ENCODE measurements at places on chromosomes 11 and 22. TPM values are rescaled to one million over a fixed set of nuclear protein-coding genes. Genes with fewer than 3 reads are reported as not detected.

- H3K4me3 ChIP-seq: no peak overlapping the region
- H3K4me1 ChIP-seq: peaks cover 72% of the 10 kb centered on the region
- H3K27me3 ChIP-seq: no peaks in the 10 kb centered on the region
- peaks cover 40% of the 10 kb centered on the region for H3K36me3 ChIP-seq
- H3K27ac ChIP-seq: peak overlapping the region; percentile 93
- DNase-seq: no peak
Measured at GRCh38 chr11:48083421-48083820, 103.1 kb downstream of the PTPRJ start.

DNA sequence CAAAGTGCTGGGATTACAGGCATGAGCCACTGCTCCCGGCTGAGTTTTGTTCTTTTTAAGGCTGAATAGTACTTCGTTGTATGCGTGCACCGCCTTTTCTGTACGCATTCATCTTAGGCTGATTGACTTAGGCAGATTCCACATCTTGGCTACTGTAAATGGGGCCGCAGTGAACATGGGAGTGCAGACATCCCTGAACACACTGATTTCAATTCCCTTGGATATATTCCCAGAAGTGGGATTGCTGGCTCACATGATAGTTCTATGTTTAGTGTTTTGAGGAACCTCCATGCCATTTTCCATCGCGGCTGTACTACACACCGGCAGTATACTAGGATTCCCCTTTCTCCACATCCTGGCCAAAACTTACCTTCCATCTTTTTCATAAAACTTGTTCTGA, 10.4 kb upstream of the ZNF74 start:
- no peak overlapping the region for H3K4me3 ChIP-seq
- H3K27me3 ChIP-seq: no peaks in the 10 kb centered on the region
- H3K4me1 ChIP-seq: no peaks in the 10 kb centered on the region
- H3K36me3 ChIP-seq: no peaks in the 10 kb centered on the region

DNA sequence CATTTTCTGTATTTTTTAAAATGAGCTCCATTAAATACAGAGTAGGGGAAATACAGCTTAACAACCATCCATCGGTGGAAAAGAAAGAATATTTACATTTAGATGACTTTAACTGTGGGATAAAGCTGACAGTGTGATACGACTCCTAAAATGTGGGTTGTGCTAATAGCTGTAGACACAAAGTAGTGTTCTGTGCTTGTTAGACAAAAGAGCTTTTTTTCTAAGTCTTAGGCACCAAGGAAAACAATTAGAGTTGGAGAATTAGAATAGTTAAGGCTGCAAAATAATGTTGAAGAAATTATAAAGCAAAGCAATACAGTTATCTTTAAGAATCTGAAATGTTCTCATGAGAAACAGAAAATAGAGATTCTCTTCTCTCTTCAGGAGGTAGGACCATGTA, 307.7 kb upstream of the KIRREL3 start:
- no peak for DNase-seq
- H3K4me3 ChIP-seq: no peak overlapping the region
- H3K4me1 ChIP-seq: no peaks in the 10 kb centered on the region
- H3K27me3 ChIP-seq: no peaks in the 10 kb centered on the region
- H3K36me3 ChIP-seq: no peaks in the 10 kb centered on the region
- no peak overlapping the region for H3K27ac ChIP-seq

DNA sequence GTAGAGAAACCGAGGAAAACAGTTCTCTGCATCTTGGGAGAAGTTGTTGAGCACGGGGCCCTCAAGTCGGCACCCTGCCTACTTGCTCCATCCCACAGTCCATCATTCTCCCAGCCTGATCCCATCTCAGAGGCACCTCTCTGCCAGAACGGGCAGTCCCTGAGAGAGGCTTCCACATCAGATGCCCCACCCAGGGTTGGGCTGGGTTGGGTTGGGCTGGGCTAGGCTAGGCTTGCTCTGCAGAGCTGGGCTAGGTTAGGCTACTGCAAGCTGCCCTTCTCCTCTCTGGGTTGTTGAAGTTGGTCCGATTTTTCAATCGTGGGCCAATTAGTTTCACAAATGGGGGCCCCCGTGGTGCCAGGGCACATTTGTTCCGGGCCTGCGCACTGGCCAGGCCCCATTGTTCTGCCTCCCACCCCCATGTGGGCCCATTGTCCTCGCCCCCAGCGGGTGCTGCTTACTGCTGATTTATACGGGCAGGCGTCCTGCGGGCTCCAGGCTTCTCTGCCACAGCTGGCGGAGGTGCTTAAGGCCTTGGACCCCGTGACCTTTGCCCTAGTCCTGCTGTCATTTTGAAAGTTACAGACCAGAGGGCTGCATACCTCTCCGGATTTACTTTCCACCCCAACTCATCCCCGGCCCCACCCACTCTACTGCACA, 63.7 kb upstream of the NNMT start:
- no peaks in the 10 kb centered on the region for H3K27me3 ChIP-seq
- no peak for DNase-seq
- H3K4me3 ChIP-seq: no peak overlapping the region

DNA sequence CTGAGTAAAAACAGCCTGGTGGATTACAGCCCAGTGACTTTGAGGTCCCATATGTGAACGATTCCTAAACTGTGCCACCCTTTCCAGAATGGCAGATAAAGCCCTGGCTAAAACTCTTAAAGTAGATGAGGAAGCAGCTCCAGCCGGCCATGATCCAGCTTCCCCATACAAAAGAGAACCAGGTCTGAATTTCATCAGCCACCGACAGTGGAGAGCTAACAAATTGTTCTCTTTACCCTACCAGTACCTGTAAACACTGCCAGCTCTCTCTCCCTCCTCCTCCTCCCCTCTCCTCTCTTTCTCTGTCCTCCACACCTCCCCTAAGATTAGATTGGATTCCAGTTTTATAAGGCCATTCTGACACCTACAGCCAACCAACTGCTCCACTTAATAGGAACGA, 176.9 kb downstream of the DSCAML1 start:
- no peaks in the 10 kb centered on the region for H3K27me3 ChIP-seq
- H3K36me3 ChIP-seq: no peaks in the 10 kb centered on the region
- DNase-seq: no peak
- no peak overlapping the region for H3K27ac ChIP-seq

DNA sequence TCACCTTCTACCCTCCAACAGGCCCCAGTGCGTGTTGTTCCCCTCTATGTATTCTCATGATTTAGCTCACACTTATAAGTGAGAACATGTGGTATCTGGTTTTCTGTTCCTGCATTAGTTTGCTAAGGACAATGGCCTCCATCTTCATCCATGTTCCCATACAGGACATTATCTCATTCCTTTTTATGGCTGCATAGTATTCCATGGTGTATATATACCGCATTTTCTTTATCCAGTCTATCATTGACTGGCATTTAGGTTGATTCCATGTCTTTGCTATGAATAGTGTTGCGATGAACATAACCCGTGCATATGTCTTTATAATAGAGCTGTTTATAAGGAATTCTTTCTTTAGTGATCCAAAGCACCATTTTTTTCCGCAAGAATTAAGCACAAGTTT, 28.5 kb upstream of the TLCD5 start:
- H3K4me3 ChIP-seq: no peak overlapping the region
- no peaks in the 10 kb centered on the region for H3K36me3 ChIP-seq
- H3K27ac ChIP-seq: no peak overlapping the region
- no peaks in the 10 kb centered on the region for H3K4me1 ChIP-seq
- no peaks in the 10 kb centered on the region for H3K27me3 ChIP-seq

DNA sequence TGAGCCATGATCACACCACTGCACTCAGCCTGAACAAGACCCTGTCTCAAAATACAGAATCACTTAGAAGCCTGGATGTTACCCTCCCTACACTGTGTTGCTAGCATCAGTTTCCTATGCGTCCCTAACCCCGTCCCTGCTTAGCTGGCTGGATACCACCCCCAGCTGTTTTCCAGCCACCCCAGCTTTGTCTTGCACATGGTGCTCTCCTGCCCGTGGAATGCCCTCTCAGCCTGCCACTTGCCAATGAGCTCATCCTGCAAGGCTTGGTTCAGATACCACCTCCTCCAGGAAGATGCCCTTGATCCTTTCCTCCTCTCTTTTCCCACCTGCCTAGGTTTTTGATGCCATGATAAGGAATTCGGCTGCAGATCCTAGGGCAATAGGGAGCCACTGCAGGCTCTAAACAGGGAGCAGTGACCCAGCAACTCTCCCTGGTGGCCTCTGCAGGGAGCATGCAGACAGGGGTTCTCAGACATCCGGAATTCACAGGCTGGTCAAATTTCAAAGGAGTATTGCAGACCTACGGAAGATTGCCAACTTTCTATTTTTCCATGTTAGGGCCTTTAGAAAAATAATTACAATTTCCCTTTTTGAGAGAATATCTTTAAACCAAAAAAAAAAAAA, 52.7 kb upstream of the WNT7B start:
- no peak for DNase-seq
- H3K27ac ChIP-seq: no peak overlapping the region

DNA sequence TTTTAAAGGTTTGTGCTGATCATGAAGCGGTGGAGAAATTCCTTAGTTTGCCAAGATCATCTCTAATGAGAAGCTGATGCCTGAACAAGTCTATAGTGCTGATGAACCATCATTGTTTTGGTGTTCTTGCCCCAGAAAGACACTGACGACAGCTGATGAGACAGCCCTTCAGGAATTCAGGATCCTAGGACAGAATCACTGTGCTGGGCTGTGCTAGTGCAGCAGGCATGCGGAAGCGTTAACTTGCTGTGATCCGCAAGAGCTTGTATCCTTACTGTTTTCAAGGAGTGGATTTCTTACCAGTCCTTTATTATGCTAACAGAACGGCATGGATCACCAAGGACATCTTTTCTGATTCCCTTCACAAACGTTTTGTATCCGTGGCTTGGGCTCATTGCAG, 104.1 kb downstream of the TBC1D22A start:
- no peak overlapping the region for H3K4me3 ChIP-seq
- H3K36me3 ChIP-seq: no peaks in the 10 kb centered on the region
- H3K27me3 ChIP-seq: no peaks in the 10 kb centered on the region
- H3K27ac ChIP-seq: no peak overlapping the region
- H3K4me1 ChIP-seq: 0 out of 2 replicates have a peak, but pooled peaks cover 5% of the 10 kb centered on the region
- DNase-seq: no peak

DNA sequence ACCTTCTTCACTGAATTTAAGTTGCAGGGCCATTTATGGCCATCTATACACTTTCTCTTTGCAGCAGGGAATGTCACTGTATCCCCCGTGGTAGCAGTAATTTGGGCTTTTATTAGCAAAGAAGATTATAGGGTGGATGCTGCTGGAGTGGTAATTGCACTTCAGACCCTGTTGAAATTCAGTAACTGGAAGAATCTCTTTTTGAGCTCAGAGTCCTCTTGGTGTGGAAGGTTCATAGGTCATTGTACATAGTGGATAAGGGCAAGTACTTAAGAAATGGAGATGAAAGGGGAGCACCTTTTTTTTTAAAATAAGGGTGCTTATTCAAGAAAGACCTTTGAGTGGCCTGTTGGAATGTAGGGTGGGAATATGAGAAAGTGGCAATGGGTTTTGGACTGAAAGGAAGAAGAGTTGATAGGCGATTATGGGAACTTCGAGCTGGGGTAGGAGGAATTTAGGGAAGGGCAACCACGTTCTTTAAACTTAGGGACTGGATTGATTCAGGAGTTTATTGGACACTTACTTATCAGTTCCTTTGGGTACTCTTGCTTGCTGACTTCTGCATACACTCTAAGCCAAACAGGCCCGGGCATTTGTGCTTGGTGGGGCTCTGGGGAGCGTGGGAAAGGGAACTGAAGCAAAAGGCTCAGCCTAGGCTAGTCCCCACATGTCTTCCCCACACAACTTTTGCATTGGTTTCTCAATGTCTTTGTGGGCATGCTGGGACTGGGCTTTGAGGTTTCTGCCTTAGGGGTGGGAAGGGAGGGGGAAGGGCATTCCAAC, 26.5 kb downstream of the CTNND1 start:
- peaks cover 9% of the 10 kb centered on the region for H3K4me1 ChIP-seq
- H3K36me3 ChIP-seq: no peaks in the 10 kb centered on the region
- no peak overlapping the region for H3K4me3 ChIP-seq
- no peaks in the 10 kb centered on the region for H3K27me3 ChIP-seq
- H3K27ac ChIP-seq: no peak overlapping the region
- no peak for DNase-seq

DNA sequence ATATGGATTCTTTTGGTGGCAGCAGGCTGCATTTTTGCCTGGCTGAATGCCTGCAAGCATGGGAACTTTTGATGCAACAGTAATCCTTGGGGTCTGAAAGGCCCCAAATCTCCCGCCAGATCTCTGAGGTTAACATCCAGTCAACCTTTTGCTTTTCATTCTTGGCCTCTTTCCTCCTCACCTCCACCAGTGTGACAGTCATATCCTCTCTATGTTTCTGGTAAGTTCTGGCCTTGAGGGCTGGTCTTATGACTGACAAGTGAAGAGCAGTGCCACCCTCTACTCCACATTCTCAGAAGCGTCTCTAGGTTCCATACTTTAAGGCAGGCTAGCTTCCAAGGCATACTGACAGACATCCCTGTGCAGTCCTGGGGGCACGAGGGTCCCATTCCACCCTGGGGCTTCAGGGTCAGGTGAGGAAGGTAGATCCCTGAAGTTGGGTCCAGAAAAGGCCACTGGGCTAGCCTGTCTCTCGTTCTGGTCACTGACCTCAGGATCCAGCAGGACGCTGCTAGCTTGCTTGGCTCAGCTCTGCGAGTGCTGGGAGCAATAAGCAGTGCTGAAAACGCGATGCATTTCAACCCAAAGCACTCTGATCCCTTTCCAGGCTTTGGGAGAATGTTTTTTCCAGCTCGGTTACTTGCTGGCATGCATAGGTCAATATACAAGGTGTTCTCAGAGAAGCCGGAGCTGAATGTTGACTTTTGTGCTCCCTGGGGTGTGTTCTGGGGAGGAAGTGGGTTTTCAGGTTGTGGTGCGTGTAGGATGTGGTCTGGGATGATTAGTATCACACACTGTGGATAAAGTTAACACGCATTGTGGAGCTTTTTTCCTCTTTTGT, 75.2 kb downstream of the PTPRJ start:
- peaks cover 16% of the 10 kb centered on the region for H3K36me3 ChIP-seq
- peaks cover 95% of the 10 kb centered on the region for H3K4me1 ChIP-seq
- peak; percentile 77 for DNase-seq
- H3K27me3 ChIP-seq: no peaks in the 10 kb centered on the region

DNA sequence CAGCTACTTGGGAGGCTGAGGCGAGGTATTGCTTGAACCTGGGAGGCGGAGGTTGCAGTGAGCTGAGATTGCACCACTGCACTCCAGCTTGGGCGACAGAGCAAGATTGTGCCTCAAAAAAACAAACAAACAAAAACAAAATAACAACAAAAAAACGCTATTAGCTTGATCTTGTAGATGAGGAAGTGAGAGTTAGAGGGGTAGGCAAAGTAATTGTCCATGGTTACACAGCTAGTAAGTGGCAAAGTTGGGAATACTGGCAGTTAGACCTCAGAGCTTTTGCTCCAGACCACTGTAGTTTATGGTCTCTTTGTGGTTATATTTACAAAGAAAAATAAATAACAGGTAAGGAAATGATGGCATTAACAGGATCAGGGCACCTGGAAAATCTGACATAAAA, 15.1 kb downstream of the LDHC start:
- H3K36me3 ChIP-seq: no peaks in the 10 kb centered on the region
- no peak overlapping the region for H3K4me3 ChIP-seq
- no peak for DNase-seq
- no peaks in the 10 kb centered on the region for H3K27me3 ChIP-seq

NRXN2 gene
- total RNA-seq: 0.83 TPM

C11orf54 gene
- total RNA-seq: 81.4 TPM

DDIAS gene
- 26.8 TPM for total RNA-seq

USP35 gene
- 2.5 TPM for total RNA-seq

SGSM1 gene
- not detected for total RNA-seq

KRTAP5-5 gene
- total RNA-seq: not detected
